ENCODE measurements at places on chromosomes 2 and 18. TPM values are rescaled to one million over a fixed set of nuclear protein-coding genes. Genes with fewer than 3 reads are reported as not detected.
A peak's percentile ranks its signal among the peaks of the same experiment; 100 is the strongest.

GRCh38 chr2:73078457-73079411 is 7.2 kb upstream of the SFXN5 start:
- DNase-seq = no peak

DNA sequence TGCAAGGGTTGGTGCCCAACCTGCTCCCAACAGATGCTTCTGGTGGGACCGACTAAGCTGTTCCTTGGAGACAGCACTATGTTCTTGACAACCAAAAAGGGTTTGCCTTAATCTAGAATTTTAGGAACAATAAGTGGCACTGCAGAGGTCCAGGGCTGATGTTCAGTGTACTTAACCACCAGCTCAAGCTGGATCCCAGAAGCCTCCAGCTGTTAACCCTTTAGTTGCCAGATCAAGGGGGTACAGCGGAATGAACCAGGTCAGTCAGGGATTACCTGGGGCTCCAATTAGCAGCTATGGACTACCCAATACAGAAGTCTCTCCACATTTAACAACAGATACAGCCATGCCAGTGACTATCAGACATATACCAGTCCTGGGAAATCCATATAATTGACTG is 3.5 kb downstream of the GPR75 start:
- no peak for DNase-seq

DNA sequence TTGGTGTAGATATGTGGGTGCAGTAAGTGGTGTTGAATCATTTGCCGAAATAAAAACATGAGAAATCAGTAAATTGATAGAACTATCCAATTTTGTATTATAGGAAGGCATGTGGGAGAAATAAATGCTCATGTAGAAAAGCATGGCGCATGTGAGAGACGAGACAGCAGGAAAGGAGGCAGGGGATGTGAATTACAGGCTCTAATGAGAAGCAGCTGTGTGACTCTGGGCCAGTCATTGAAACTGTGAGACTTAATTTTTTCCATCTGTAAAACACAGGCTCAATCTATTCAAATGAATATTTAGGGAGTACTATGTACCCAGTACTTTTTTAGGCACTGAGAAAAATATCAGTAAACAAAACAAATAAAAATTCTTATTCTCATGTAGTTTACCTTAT is 42.6 kb upstream of the MAP3K20 start:
- DNase-seq = no peak

Gene SERPINB10
- polyA plus RNA-seq = 0.15 TPM

DNA sequence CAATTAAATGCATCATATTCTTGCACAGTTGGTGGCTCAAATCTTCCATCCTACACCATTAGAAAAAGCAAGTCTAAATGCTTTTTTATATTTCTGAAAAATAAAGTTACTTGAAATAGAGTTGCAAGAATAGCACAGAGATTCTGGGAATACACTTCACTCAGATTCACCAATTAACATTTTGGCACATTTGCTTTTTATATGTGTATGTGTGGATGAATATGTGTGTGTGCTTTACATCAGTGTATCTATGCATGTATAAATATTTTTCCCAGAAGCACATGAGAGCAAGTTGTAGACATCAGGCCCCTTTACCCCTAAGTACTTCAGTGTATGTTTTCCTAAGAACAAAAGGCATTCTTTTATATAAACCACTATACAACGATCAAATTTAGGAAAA is 27.6 kb upstream of the MSH2 start:
- no peak for DNase-seq

Gene ZBTB7C
- polyA plus RNA-seq = 5.8 TPM

- no peak for DNase-seq
Measured at GRCh38 chr18:37428288-37428974, 137.2 kb downstream of the CELF4 start.

Gene IL18RAP
- 0.14 TPM for polyA plus RNA-seq

- no peak for DNase-seq
Measured at GRCh38 chr2:16223161-16223840, 283.0 kb downstream of the MYCN start.

DNA sequence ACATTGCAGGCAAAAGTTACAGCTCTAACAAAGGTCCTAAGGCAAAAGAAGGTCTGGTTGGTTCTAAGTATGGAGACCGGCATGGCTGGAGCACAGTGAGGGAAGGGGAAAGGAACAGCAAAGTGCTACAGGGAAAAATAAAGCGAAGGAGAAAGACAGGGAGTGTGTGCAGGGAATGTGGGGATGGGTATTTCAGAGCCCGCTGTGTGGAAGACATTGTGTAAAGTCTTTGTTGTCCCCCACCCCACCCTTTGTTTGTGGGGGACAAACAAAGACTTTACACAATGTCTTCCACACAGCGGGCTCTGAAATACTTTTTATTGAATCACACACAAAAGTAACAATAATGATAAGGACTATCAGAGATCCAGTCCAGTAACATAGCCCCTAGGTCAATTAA is 28.9 kb upstream of the C2orf15 start:
- no peak for DNase-seq

GRCh38 chr2:54224997-54225396 is 31.0 kb downstream of the TSPYL6 start:
- DNase-seq = no peak

- DNase-seq = no peak
Measured at GRCh38 chr2:149701241-149701640, 113.7 kb upstream of the MMADHC start.

DNA sequence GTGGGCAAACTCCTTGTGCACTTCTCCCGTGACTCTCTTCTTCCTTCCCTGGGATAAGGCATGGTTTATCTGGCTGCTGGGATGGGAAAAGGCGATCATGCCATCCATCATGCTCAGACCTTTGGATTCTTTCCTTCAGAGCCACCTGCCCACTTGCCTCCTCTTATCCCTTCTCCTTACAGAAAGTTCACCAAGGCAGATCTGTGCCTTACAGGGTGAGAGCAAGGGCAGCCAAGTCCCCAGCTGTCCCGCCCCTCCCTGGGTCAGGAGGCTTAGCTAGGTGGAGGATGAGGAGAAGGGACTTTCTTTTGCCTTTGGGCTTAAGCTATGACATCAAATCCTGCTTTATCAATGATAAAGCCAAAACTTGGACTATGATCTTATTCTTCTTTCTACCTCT is 47.6 kb downstream of the KCNE4 start:
- DNase-seq = no peak

DNA sequence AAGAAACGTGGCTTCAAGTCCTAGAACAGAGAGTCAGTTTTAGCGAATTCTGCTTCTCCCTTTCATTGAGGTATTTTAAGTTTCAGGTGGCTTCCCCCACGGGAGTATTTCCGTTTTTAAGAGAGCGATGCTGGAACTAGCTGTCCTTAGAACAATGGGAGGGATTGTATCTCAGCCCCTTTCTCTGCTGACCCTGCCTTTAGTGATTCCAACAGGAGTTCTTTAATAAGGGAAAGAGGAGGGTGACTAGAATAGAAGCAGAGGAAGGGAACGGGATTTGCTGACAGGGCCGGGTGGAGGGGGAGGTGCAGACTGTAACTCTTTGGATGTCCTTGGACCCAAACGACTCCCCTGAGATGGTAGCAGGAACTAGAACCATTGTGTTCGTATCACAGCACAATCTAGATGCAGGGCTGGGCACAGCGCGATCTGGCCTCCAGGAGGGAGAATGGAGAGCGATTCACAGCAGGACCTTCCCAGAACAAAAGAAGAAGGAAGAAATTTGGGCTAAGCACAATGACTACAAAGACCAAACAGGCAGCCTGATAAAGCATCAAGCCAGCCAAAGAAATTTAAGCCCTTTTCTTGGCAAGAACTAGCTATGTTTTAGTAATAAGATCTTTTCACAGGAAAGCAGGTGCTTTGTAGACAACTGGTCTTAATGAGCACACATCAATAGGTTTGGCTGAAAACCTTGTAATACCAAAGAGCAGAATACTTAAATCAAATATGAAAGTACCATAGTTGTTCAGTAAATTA is 15.8 kb upstream of the RTTN start:
- DNase-seq = no peak

DNA sequence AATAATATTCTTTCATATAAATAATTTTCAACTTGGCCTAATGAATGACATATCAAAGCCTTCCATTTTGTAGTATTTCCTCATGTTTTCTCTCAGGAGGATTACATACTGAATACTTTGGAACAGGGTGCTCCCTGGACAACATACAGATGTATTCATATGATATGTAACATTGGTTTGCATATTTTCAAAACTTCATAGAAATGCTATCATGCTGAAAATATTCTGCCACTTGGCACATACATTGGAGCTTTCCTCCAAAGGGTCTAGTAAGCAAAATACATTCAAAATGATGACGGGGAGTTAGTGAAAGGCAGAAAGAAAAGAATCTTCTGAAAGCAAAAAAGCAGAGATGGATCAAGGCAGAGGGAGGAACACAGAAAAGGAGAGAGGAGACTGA is 38.1 kb upstream of the RTN4 start:
- DNase-seq = no peak

DNA sequence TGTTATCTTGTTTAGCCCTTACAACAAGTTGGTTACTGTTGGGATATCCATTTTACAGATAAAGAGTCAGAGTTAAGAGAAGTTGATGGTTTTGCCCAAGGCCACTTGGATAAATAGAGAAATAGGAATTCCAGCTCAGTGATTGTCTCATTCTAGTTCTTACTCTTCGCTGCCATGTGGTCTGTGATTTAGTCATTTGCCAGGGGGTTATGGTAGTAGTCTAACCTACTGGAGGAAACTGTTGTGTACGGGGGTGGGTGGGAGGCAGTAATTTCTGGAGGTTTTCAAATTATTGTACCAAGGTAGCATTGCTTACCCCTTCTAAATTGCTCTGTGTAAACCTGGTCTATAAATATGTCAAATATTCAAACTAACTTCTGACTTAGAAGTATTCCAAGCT is 110.4 kb downstream of the MAP2 start:
- DNase-seq = no peak

DNA sequence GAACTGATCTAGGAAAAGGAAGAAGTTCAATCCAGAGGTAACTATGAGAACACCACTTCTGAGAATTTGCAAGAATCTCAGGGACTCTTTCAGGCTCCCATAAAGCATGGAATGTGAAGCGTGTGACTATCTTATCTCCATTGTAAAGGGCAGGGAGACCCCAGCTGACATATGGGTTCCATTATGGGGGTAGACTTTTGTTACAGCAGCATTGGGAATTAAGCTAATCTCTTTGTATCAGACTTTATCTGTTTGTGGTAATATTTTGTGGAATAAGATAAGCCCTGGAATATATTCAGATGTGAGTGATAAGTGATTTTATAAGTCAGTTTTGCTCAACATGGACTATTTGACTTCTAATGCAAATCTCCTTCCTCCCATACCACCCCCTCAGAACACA is 468.3 kb downstream of the MEIS1 start:
- no peak for DNase-seq

Gene DSG3
- polyA plus RNA-seq = 0.12 TPM

GRCh38 chr2:226121046-226121738 is 678.4 kb downstream of the IRS1 start:
- peak; percentile 54 for DNase-seq

DNA sequence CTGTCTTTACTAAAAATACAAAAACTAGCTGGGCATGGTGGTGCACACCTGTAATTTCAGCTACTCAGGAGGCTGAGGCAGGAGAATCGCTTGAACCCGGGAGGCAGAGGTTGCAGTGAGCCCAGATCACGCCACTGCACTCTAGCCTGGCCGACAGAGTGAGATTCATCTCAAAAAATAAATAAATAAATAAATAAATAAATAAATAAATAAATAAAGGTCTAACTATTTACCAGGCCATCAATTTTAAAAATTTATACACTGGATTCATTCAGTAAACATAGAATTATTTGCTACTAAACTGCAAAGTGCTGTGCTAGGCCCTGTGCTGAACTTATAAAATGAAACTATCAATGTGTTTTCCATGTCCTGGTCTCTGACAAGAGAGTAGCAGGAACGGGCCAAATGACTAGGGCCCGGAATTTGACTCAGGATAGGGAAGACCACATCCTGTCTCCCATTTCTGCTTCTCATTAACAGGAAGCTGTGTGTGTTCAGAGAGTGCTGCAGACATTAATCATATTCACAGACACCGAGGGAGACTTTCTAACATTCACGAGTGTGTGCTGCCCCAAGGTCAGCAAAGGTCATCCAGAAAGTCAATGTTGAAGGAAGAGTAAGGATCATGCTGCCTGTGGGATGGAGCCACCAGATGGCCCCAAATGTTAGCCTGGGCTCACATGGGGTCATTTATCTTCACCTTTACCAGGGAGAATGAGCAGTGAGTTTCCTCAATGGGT is 95.8 kb downstream of the SPP2 start:
- DNase-seq = no peak

Gene SCRN3
- 32.6 TPM for polyA plus RNA-seq

GRCh38 chr2:132424526-132425121 is 8.0 kb downstream of the GPR39 start:
- DNase-seq = no peak

GRCh38 chr2:100783987-100784386 is 36.0 kb upstream of the NPAS2 start:
- no peak for DNase-seq

Gene SETBP1
- 19.5 TPM for polyA plus RNA-seq

Gene LAMA1
- 1.2 TPM for polyA plus RNA-seq

GRCh38 chr2:109428281-109428680 is 185.5 kb downstream of the SEPTIN10 start:
- no peak for DNase-seq

GRCh38 chr2:207090389-207090788 is 75.4 kb downstream of the KLF7 start:
- DNase-seq = no peak

- no peak for DNase-seq
Measured at GRCh38 chr2:147365622-147366021, 479.2 kb upstream of the ACVR2A start.

All from hindlimb muscle (tissue), 1 donor.